Activated T-cell treated with anti-CD3 and anti-CD28 coated beads for 24 hours (primary cell): ENCODE measurements at places on chromosomes 5 and 9.

DNA sequence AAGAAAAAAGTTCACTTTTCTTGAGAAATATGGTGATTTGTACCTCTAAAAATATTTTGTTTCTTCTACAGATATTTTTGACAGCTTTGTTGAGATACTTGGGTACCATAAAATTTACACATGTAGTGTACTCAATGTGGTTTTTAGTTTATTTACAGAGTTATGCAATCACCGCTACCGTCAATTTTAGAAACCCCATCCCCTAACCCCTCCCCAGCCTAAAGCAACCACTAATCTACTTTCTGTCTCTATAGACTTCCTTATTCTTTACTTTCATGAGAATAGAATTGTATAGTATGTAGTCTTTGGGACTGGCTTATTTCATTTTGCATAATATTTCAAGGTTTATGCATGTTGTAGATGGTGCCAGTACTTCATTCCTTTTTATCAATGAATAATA, 45.0 kb upstream of the TDRD7 start:
- DNase-seq, result no peak

DNA sequence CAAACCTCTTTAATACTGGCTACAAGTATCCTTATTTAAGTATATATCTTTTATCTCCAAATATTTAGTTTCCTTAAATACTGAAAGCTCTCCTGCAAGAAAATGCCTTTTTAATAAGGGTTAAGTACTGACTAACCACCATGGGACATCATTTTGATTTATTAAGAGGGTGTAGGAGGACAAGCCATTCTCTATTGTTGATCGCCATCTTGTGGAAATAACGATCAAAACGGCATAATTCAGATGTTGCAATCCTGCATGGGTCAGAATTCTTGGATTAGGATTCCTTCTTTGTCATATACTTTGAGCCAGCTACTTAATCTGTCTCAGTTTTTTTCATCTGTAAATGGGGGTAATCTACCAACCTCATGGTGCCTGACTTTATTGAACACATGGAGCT, 28.7 kb upstream of the C5orf46 start:
- no peak for DNase-seq

DNA sequence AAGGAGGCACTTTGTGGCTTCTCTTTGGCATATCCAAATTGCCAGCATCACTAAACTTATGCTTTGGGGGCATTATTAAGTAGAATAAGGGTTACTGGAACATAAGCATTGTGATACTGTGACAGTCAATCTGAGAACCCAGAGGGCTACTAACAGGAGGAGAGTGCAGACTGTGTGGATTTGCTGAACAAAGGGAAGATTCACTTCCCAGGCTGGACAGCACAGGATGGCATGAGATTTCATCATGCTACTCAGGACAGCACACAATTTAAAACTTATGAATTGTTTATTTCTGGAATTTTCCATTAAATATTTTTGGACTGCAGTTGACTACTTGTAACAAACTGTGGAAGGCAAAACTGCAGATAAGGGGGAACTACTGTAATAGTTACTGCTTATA, 212.5 kb downstream of the TMC1 start:
- no peak for DNase-seq

- DNase-seq, result peak; percentile 43
Observed at GRCh38 chr5:159184858-159185381, 24.4 kb downstream of the RNF145 start.

GRCh38 chr5:171593401-171593800, 174.0 kb downstream of the FGF18 start:
- no peak for DNase-seq

DNA sequence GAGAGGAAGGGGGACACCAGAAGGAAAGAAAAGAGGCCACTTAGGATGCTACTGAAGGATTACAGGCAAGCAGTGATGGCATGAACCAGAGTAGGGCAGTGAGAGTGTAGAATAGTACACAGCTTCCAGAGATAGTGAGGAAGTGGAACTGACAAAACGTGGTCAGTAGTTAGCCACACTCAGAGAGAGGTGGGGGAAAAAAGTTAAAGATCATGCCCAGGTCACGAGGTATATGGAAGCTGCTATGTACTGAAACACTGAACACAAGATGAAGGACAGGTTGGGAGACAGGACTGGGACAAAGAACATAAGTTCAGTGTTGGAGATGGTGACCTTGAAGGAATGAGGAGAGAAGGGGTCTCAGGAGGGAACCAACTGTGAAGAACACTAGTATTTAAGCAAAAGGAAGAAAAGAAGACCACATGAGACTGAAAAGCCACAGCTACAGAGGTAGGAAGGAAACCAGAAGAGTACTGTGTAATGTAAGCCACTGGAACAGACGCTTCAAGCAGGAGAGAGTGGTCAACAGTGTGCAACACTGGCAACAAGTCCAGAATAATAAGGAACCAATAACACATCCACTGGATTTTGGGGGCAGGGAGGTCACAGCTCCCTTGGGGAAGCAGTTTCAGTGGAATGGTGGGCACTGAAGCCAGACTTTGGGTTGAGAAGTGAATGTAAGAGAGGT, 45.5 kb downstream of the ELL2 start:
- no peak for DNase-seq

GRCh38 chr5:122607818-122608217, 167.1 kb upstream of the SNX2 start:
- no peak for DNase-seq

- no peak for DNase-seq
Observed at GRCh38 chr9:4984171-4984620, 876 bp upstream of the JAK2 start.

DNA sequence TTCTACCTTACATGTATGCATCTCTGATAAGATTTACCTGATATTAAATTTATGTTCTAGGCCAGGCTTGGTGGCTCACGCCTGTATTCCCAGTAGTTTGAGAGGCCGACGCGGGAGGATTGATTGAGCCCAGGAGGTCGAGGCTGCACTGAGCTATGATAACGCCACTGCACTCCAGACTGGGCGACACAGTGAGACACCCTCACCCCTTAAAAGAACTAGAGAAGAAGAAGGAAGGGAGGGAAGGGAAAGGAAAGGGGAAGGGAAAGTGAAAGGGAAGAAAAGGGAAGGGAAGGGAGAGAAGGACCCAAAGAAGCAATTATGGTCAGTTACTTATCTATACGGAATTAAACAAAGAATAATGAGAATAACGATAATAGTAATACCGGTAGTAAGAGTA, 1.2 kb upstream of the RFK start:
- DNase-seq, result no peak

DNA sequence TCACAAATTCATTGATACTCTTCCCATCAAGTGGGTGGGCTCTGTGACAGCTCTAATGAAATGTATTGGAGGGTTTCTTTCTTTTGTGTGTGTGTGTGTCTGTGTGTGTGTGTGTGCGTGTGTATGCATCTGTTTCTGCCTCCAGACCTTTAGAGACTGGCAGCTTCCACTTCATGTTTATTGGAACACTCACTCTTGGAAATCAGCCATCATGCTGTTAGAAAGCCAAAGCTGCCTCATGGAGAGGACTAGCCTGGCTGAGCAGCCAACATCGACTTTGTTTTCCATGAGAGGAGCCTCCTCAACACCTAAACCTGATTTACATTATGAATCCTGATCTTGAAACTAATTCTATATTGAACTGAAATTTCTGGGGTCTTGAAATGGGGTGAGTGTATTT, 128.5 kb upstream of the FAM174A start:
- DNase-seq, result no peak

- DNase-seq, result no peak
Observed at GRCh38 chr5:113330533-113331208, 104.1 kb downstream of the TSSK1B start.

DNA sequence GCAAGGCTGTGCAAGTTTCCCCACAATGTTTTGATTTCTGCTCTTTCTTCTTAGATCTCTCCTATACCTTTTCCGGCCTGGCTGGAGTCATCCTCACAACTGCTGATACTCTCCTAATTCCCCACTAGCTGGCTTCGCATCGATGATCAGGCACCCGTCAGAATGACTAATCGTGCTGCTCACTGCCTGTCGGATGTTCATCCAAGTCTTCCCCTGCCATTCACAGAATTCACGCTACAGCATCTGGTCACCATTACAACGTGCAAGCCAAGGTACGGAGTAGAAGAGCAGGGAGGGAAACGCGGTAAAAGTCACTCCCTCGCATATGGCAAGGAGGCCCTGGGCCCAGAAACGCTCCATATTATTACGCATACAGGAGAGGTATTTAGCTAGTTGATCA, 35.1 kb downstream of the CDH10 start:
- DNase-seq, result no peak

DNA sequence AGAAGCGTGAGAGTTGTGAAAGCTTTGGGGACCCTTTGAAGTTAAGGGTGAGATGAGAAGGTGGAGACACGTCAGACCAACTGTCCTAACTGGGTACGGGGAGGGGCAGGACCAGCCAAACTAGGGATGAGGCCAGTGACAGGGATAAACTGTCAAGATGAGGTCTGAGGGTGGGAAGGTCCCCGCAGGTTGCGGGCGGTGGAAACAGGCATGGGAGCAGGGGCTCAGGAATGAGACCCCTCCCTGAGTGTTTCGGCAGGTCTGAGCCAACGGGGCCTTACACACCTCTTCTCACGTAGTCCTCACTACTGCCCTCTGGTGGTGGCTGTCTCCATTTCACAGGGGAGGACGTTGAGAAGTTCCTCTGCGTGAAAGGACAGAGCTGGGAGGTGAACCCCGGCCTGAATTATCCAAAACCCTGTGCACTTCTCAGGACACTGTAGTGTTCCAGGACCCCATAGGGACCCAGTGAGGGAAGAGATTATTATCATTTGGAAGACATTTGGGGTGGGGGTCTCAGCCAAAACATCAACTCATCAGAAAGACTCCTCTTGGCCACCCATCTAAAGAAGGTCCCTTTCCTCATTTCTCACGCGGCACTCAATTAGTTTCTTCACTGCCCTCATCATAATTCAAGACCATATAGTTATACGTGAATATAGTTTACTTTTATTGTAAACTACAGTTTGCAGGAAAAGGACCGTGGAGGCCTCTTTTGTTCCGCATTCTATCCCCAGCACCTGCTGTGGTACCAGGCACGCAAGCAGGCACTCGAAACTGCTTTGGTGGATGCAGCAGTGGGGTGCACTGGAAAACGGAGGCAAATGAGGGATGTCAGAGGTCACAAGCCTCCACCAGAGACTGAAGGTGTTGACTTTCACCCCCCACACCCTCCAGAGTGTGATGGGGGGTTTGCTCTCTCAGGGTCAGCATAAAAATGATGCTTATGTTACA, 21.7 kb upstream of the NANS start:
- peak; percentile 82 for DNase-seq

- no peak for DNase-seq
Observed at GRCh38 chr5:16674750-16675149, 58.0 kb upstream of the RETREG1 start.

DNA sequence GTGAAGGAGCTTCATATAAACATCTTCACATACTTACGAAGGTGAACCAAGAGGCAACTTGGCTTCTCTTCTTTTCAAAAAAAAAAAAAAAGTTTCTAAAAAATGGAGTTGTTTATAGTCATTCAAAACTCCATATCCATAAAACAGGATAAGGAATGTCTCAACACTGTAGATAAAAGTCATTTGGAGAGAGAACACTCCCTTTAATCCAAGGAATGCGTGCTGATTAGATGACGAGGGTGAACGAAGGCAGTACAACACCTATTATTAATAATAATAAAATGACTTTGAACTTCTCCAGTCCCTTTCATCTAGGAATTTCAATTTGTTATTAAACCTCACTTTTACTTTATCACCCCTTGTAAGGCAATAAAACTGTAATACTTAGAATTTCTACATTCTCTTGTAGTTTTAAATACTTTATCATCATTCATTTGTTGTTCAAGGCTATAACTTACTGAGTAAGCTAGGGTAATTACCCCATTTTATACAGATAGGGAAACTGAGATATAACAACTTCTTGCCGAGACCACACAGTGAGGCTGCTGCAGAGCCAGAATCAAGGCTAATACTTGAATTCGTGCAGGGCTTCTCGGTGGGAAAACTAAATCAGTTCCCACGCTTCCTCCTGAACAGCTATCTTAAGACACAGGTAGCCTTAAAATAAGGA, 377.1 kb downstream of the EFNA5 start:
- no peak for DNase-seq

- no peak for DNase-seq
Observed at GRCh38 chr9:128190013-128190412, 1.4 kb downstream of the CIZ1 start.

DNA sequence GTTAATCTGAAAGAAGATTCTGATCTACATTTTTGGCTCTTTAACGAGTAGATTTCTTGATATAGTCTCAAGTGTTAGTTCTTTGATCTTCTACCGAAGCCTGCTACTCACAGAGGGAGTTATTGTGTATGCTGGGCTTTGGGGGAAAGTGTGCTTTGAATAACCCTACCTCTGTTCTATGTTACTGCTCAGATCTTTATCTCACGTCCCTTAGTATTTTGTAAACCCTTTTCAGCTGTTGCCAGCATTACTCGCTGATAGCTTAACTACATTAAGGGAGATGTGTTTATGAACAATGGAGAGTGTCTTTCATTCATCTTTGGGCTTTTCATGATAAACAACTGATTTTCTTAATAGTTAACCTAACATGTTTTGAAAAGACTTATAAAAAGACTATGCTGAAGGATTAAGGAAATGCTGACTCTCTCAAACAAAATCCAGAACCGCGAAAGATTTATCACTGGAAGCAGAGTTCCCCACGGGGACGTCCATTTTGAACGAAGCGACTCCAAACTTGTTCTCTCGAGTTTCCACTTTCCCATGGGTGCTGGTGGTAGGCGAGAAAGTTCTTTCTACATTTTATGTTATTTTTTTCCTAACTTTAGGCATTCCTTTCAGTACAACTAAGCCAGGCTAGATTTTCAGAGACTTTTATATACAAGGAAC, 27.9 kb upstream of the ALDH1A1 start:
- no peak for DNase-seq

DNA sequence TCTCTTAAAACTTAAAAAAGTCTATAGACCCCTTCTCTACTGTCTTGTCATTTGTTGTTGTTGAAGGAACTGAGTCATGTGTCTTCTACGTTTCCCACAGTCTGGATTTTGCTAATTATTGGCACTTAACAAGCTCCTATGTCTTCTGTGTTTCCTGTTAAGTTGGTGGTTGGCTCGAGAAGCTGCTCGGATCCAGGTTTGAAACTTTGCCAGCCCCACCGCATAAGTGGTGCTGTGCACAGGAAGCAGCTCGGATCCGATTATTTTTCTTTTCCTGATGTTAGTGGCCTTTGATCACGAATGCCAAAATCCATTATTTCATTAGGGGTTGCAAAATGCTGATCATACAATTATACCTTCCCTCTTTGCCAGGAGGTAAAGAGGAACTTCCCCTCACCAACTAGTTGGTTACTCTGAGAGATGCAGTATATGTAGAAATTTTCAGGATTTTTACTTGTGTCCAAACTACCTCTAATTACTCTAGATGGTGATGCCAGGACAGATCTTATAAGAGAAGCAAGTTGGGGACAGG, 186.5 kb downstream of the NSG2 start:
- no peak for DNase-seq
